Bronchial epithelial cell (primary cell): ENCODE measurements at places on chromosomes 2 and 18. TPM values are rescaled to one million over a fixed set of nuclear protein-coding genes. Genes with fewer than 3 reads are reported as not detected.

GRCh38 chr2:213766062-213766461, 481.8 kb downstream of the SPAG16 start:
- no peak for DNase-seq

Gene SETBP1
- total RNA-seq: 1.3 and 1.8 TPM in 2 replicates

GRCh38 chr2:19574778-19575260, 216.4 kb upstream of the OSR1 start:
- DNase-seq: no peak

DNA sequence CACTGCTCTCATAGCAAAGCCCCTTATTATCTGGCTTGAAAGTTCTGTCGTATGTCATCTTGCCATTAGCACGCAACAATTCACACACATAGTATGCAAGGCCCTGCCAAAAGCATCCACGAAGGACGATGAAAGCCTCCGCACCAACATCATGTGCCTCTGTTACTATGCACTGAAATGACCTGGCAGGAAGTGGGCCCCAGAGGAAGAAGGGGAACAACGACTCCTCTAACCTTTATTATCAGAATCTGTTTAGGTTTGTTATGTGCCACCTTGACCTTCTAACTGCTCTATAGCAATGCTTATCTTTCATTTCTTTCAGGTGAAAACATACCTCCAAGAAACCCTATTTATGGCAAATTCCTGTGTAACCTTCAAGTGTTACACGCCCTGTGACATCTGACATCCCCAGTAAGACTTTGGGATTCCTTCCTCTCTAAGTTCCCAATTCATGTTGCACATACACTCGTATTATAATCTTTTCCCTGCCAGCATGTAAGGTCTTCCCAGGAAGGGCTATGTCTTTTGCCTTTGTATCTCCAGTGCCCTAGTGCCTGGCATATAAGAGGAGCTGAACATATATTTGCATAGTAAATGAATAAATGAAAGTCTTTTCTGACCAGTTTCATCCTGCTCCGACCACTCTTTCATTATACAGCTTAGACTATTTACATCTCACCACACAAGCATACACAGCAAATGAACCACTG, 7.0 kb upstream of the NDUFV2 start:
- no peak for DNase-seq
